ENCODE measurements at places on chromosomes 3 and 15.

DNA sequence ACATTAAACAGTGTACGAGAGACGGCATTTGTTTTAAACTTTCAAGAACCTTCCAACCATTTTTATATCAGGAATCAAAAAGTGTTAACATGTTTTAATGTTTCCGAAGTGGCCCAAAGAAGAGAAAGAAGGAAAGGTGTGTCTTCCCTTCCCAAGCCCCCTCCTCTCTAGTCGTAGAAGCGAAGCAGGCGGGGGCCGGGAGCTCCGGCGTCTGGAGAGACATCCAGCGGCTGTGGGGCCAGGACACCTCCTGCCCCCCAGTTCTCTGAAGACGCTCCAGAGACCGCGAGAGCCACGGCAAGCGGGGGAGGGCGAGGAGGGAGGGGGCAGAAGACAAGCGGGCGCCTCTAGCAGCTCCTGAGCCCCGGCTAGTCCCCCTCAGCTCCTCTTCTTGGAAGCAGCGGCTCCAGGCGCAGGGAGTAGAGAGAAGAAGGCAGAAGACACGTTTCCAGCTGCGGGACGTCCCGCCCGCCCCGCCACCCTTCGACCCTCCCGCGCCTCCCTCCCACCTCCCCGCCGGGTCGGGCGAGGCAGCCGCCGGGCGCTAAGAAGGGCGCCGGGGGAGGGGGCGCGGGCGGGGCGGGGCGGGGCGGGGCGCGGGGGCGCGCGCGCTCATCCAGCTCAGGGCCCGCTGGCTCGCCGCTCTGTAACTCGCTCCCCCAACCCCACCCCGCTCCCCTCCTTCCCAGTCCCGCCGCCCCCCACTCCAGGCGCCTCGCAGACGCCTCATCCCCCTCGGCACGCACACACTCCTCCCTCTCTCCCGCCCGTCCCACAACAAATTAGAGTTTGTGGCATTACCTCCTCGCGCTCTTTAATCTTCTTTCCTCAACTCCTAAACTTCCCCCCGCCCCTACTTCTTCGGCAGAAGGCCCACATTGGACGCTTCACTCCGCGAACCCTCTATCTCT, at the start of gene ZBTB20:
Gene ZBTB20, minus strand, starts transcription at position 871 of the 911 bp plus-strand sequence.
- peak; percentile 80 for DNase-seq

- no peak for DNase-seq
These were observed 535.6 kb downstream of the NLGN1 start for GRCh38 chr3:173933113-173933512.

DNA sequence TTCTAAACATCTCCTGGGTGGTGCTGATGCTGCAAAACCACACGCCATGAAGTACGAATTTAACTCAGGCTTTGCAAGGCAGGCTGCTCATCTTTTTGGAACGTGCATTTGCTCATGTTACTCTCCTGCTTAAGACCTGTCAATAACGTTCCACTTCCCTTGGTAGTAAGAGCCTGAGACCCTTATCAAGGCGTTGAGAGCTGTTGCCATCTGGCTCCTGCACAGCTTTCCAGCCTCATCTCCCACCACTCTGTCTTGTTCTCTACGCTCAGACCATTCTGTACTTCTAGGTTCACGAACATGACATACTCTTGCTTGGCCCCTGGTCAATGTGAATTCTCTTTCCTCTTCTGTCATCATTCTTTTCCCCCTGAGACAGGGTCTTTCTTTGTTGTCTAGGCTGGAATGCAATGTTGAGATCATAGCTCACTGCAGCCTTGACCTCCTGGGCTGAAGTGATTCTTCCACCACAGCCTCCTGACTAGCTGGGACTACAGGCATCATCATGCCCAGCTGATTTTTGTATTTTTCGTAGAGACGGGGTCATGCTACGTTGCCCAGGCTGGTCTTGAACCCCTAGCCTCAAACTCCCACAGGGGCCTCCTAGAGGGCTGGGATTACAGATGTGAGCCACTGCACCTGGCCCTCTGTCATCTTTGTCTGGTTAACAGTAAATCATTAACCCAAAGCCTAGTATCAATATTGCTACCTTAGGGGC, 202.8 kb downstream of the CADPS start:
- DNase-seq: no peak

DNA sequence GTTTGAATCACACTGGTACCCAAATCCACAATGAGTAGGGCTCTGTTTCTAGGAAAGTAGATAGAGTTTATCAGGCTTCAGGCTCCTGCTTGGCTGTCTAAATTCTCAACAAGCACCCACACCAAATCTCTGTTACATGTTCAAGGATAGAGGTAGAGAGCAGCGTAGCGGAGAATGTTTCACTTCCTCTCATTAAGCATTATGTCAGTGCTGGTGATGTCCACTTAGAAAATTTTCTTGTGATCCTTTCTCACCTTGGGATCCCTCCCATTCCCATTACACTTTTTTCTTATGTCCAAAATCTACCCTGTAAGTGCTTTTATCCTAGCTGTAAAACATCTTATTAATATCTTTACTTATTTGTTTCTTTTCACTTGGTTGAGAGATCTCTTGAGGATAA, 34.7 kb upstream of the GCSAM start:
- DNase-seq: no peak

DNA sequence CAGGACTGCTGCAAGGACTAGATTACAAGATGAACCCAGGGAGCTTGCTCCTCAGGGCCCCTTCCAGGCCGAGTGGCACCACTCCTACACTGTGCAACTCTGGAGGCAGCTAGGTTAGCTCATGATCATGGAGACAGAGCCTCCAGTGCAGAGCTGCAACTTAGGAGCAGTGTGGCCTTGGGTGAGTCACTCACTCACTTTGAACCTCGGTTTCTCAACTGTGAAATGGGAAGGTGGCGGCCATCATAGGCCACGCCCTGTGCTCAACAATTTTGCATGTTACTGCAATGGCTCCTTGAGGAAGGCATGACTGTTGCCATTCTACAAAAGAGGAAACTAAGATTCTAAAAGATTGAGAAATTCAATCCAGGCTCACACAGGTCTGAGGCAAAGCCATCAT, 11.2 kb upstream of the CXCR6 start:
- no peak for DNase-seq

GRCh38 chr3:29385046-29385830, 104.4 kb downstream of the RBMS3 start:
- DNase-seq: no peak

GRCh38 chr3:160758929-160759577, 3.0 kb downstream of the PPM1L start:
- peak; percentile 27 for DNase-seq

- peak; percentile 39 for DNase-seq
These were observed 30.3 kb downstream of the RPN1 start for GRCh38 chr3:128620268-128620691.

- no peak for DNase-seq
These were observed 1.4 kb downstream of the ANKRD28 start for GRCh38 chr3:15796331-15796730.

GRCh38 chr15:50137330-50137761, 18.3 kb upstream of the ATP8B4 start:
- DNase-seq: no peak

DNA sequence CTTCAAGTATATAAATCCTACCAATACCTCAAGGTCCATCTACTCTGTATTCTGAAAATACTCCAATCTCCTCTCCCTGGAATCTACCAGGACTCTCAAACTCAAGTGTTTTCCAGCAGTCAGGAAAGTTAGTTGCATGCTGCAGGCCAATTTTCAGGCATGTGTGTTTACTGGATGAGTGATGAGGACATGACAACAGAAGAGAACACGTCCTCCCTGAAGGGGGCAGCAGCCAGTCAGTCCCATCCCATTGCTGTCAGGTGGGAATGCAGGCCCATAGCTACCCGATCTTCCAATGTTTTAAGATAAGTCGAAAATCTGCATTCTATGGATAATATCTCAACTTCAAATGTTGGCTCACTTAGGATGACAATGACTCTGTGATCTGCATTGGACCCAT, 496.2 kb downstream of the FHIT start:
- DNase-seq: no peak

- DNase-seq: no peak
These were observed 89.2 kb upstream of the PLCL2 start for GRCh38 chr3:16795581-16795980.

- no peak for DNase-seq
These were observed 266.9 kb upstream of the TTC14 start for GRCh38 chr3:180335050-180335449.

GRCh38 chr3:146892041-146892440, 286.9 kb upstream of the PLSCR5 start:
- DNase-seq: no peak

DNA sequence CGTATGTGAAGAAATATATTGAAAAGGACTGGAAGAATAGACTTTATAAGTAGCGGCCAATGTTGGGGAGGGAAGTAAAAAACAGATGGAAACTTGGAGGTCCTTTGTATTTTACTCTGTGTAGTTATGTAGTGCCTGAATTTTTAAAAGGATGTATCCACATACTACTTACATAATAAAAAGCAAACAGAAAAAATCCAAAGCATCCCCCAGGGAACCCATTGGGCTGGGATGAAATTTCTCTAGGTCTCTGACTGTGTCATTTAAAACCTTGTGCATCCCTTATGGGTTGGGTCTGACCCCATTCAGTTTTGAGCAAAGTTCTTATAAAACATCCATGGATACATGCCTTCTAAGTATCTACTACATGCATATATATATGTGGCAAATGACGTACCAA, 141.1 kb downstream of the NR1D2 start:
- no peak for DNase-seq

GRCh38 chr3:122000936-122001605, 21.0 kb downstream of the ILDR1 start:
- no peak for DNase-seq

GRCh38 chr3:99568663-99569335, 69.6 kb upstream of the COL8A1 start:
- DNase-seq: no peak

DNA sequence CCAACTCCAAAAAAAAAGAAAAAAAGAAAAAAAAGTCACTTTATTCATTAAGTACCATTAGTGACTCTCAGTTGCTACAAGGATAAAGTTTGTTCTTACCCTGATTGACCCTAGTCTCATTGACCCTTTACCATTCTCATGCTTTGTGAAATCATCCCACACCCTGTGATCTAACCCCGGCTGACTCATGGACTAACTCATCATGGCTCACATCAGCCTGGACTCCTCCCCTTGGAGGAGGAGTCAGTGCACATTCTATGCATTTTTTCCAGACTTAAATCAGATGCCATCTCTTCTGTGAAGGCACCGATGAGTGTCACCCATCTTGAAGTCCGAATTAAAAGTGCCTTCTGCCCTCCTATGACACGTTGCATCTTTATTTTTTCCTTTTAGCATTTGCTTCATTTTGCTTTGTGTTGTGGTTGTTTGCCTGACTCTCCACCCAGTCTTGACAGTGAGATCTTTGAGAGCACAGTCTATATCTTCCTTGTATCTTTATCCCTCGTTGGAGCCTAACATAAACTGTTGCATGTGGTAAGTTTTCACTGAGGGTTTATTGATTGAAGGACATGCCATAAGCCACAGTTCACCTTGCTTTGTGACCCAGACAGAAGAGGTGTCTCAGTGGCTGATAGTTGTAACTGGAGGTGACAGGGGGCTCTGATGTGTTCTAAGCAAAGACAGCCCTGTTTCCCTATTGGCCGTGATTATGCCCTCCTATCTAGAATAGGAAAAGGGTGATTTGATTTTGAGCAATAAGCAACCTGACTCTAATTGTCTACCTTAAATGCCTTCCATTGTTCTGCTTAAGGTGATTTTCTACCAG, 72.1 kb downstream of the IL1RAP start:
- DNase-seq: peak; percentile 36

- no peak for DNase-seq
These were observed 112.4 kb downstream of the CD47 start for GRCh38 chr3:107978131-107979055.

- DNase-seq: no peak
These were observed 31.5 kb upstream of the ADAMTS17 start for GRCh38 chr15:100373120-100373896.

- DNase-seq: peak; percentile 98
These were observed at the start of gene RPL22L1 for GRCh38 chr3:170869645-170870593. Gene RPL22L1 (minus strand): TSS chr3:170870195. CDS start chr3:170870167, 28 bp downstream.

- DNase-seq: peak; percentile 34
These were observed 52.5 kb downstream of the LRRN1 start for GRCh38 chr3:3851621-3852323.

GRCh38 chr3:139561959-139562676, 22.6 kb upstream of the RBP1 start:
- DNase-seq: no peak

DNA sequence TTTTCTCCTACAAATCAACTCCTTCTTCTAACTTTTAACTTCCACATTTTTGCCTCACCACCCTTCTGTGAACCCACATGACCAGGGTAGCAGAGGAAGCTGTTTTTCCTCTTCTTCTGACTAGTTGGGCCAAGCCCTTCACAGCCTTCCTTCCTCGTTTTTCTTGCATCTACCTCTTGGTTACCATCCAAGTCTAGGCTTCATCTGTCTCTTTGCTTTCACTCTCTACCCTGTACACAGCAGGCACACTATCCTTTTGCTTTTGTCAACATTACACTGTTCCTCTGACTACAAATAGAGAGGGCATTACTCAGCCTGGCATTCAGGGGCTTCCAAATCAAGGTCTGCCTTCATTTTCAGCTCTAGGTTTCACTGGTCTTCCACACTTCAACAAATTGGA, 22.0 kb downstream of the SLC9A9 start:
- DNase-seq: peak; percentile 22

DNA sequence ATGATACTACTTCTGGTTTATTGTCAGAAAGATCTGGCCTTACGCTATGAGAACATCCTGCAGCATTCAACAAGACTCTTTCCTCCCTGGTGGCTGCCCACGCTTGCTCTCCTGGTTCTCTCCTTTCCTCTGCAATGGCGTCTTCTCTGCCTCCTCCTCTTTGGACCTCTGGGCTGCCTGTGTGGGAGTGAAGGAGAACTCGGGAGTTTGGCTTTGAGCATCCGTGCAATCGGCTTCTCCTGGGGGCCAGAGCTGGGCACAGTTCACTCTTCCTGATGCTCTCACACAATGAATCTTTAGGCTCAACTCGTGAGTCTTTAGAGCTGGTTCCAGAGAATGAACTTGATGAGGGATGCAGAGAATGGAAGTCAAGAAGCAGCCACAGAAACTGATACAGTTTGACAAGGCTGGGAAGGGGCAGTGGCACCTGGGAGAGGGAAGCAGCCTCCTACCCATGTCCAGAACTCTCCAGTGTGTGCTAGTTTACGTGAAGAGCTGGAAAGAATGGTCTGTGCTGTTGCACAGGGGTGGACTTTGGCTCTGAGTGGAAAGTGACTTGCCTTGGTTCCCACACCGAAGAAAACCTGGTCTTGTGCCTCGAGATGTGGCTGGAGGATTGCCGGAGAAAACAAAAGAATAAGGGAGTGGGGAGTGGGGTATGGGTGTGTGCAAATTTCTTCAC, 37.9 kb downstream of the RPLP1 start:
- no peak for DNase-seq

GRCh38 chr3:101867996-101868395, 18.7 kb downstream of the NFKBIZ start:
- no peak for DNase-seq

- DNase-seq: no peak
These were observed 249.5 kb downstream of the SQOR start for GRCh38 chr15:45884289-45884688.

GRCh38 chr15:57411945-57412768, 35.9 kb downstream of the CGNL1 start:
- DNase-seq: no peak

- no peak for DNase-seq
These were observed 10.1 kb downstream of the ETV5 start for GRCh38 chr3:186098740-186099139.

Measured in hematopoietic multipotent progenitor cell treated with erythropoietin and hydrocortisone succinate and interleukin-3 and kit ligand, for 6 days (in vitro differentiated cells).